ENCODE measurements at places on chromosomes 1 and 21.

DNA sequence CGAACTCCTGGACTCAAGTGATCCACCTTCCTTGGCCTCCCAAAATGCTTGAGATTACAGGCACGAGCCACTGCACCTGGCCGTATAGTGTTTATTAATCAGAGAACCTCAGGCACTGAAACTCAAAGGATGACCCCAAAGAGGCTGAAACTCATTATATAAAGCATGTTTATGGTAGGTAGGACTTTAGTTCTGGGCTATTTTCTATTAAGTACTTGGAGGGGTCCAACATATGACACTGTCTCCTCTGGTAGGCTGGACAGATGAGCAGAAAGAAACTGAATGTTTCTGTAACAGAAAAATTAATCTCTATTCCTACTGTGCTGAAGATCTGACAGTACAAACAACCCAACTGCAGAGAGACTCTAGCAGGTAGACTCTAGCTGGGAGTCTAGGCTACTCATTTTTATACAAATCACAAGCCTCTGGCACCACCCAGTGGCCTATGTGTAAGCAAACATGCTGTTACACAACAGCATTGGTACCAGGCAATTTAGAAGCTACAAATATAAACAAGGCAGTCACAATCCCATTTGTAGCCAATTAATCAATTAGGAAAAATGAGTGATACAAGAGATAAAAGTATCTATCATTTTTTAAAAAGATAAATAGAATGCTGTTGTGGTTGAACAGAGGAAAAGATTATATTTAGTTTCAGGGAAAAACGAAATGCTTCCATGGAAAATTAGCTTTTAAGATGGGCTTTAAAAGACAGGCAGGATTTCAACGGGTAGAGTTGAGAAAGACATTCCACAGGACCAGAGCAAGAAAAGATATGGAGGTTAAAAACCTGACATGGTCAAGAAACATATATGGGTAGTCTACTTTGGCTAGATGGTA, 10.4 kb downstream of the DCAF8 start:
- DNase-seq, result peak; percentile 73

DNA sequence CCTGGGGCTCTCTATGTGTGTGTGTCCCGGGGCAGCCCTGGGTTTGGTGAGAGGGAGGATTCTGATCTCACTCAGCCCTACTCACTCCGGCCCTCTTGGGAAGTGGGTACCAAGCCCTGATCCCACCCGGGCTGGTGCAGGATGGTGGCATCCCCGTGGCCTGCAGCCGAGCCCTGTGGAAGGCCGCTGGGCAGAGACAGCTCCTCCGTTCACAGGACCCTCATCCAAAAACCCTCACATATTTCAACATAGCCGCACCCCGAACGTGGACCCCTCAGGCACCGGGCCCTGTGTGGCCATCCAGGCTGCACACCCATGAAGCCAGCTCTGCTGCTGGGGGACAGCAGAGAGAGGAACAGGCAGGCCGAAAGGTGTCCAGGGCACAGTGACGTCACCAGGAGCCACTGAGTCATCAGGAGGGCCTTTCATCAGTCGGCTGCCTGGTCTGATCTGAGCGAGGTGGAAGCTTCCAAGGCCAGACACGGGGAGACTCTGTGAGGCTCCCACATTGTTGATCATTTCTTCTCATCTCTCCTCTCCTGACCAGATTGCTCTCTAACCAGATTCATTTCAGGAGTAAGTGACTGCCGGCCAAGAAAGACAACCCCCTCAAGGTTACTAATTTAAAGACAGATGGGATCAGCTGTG, 16.2 kb upstream of the GPR157 start:
- peak; percentile 47 for DNase-seq

DNA sequence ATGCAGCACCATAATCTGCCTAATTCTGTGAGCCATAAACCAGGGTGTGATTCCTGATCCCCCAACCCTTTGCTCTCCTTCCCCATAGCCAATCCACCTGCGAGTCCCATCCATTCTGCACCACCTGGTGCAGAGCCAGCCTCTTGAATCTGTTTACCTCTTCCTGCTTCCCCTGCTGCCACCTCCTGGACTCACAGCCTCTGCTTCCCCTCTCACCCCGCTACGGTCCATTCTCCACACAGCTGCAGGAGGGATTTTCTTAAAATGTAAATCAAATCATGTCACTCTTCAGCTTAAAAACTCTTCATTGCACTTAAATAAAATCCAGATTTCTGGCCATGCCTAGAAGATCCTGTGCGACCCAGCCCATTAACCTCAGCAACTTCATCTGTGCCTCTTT, 186.7 kb downstream of the FOXD2 start:
- DNase-seq, result no peak

GRCh38 chr21:39000496-39000895, 182.8 kb downstream of the PSMG1 start:
- no peak for DNase-seq

DNA sequence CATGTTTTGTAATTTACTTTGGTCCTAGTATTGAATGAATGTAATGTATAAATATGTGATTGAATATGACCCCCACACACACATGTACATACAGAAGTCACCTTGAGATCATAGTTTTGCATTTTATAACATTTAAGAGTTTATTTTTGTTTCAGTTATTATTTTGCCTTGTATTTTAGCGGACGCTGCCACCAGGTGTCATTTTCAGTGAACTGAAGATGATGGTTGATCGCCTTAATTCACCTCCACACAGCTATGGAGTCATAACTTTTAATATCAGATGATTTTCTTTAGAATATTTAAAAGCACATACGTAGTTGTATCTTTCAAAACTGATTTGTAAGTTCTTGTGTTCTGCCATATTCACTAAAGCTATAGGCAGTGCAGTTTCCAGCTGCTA, 130.4 kb downstream of the DYRK1A start:
- no peak for DNase-seq

- DNase-seq, result no peak
Observed at GRCh38 chr1:50196081-50196480, 87.4 kb downstream of the ELAVL4 start.

GRCh38 chr1:162873671-162874666, 13.0 kb upstream of the CCDC190 start:
- no peak for DNase-seq

- DNase-seq, result no peak
Observed at GRCh38 chr1:99850459-99851291, 514 bp downstream of the AGL start.

- no peak for DNase-seq
Observed at GRCh38 chr1:186738926-186739325, 58.7 kb upstream of the PTGS2 start.

GRCh38 chr21:45465105-45465504, 60.1 kb downstream of the COL18A1 start:
- DNase-seq, result no peak

GRCh38 chr1:14148526-14148925, 448.5 kb downstream of the PRDM2 start:
- DNase-seq, result no peak

DNA sequence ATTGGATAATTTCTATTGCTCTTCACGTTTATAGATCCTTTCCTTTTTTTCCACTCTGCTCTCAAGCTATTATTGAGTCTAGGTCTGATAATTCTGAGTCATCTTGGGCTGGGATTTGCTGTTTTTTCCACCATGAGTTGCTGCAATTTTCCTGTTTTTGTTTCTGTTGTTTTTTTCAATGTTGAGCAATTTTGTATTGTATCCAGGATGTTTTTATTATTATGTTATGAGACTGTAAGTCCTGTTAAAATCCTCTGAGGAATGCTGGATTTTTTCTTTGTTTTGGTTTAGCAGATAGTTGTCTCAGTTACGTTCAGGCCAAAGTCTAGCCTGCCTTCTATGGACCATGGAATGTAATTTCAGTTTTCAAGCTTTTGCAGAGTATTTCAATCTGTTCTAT, 13.0 kb upstream of the SLC35A3 start:
- DNase-seq, result peak; percentile 20

GRCh38 chr1:176058686-176059085, 148.4 kb downstream of the COP1 start:
- no peak for DNase-seq

DNA sequence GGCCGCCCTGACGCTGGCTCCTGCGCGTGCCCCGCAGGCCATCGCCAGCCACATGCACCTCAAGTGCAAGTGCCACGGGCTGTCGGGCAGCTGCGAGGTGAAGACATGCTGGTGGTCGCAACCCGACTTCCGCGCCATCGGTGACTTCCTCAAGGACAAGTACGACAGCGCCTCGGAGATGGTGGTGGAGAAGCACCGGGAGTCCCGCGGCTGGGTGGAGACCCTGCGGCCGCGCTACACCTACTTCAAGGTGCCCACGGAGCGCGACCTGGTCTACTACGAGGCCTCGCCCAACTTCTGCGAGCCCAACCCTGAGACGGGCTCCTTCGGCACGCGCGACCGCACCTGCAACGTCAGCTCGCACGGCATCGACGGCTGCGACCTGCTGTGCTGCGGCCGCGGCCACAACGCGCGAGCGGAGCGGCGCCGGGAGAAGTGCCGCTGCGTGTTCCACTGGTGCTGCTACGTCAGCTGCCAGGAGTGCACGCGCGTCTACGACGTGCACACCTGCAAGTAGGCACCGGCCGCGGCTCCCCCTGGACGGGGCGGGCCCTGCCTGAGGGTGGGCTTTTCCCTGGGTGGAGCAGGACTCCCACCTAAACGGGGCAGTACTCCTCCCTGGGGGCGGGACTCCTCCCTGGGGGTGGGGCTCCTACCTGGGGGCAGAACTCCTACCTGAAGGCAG, 23.4 kb upstream of the ARF1 start:
- DNase-seq, result no peak

- no peak for DNase-seq
Observed at GRCh38 chr1:53083636-53084588, 21.9 kb downstream of the PODN start.
